ENCODE measurements at places on chromosomes 2 and 18.

DNA sequence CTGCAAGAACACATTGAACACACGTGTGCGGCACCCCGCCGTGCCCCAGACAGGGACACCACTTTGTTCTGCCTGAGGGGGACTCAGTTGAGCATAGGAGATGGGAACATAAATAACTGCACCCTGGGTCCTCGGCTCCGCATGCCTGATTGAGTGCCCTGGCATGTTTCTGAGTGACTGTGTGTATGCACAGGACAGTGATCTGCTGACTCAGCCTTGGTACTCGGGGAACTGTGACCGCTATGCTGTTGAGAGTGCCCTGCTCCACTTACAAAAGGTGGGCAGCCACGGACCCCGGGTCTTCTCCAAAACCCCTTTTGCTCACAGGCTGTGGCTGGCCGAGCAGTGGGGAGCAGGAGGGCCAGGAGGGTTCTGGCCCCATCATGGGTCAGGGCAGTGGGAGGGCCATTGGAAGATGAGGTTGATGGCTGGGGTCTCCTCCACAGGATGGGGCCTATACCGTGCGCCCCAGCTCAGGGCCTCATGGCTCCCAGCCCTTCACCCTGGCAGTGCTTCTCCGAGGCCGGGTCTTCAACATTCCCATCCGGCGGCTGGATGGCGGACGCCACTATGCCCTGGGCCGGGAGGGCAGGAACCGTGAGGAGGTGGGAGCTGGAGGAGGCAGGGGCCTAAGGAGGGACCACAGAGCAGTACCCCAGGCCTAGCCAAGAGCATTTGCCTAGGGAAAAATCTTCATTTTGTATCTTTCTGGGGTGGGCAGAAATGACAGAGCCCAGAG, 16.9 kb downstream of the SH2D6 start:
- no peak for DNase-seq

- DNase-seq = no peak
These were observed 306.0 kb upstream of the TCF4 start for GRCh38 chr18:55893948-55894347.

DNA sequence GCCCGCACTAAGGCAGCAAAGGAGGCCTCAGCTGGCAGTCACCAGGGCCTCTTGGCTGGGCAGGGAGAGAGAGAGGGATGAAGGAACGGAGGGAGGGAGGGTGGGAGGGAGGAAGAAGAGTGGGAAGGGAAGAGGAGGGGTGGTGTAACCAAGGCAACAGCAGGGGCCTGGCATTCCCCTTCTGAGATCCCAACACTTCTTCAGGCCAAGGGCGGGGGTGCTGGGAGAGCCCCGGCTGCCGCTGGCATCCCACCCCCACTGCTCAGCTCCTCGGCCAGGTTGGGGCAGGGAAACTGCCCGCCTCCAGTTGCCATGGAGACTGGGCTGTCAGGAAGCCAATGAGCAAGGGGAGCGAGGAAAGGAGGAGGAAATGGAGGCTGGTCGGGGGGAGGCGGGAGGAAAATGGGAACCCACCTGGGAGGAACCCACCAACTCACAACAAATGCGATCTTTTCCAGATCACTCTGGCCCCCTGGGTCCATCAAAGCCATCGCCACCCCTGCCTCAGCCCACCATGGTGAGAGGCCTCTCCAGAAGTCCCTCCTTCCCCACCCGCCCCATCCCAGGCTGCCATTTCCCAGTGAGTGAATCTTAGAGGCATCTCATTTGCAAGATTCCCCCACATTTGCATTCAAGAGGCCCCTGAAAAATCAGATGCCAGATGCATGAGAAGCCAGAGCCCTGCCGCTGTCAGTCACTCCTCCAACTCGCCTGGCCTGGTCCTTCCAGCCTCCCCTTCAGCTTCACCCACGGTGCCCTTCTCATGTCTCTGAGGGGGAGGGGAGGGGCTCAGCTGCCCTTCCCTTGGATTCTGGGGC, 12.4 kb downstream of the SH2D6 start:
- DNase-seq = no peak

DNA sequence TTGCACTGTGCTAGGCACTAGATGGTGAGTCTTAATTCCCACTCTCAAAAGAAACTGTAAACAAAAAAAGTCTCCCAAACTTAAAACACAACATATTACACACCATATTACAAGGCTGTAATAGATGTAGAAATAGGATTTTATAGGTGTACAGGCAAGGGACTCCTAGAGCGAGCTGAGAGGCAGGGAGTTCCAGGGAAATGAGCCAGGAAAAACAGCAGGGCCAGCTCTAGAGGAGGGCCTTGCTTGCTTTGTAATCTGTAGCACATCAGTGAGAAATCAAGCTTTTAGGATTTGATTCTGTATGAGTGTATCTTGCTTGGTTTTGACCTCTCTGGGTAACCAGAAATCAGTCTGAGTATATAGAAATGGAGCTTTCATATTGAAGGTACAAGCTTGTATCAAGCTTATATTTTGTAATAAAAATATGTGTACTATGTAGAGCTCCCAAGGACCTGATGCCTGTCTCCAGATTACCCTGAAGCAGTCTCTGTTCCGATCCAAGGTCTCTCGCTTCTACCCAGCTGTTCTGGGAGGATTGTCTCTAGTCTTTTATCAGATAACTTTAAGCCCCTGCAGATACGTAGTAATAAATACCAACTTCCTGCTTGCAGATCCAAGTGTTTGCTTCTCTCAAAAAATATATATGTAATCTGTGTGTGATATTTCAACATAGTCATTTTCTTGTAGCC, 73.0 kb downstream of the MYO1B start:
- DNase-seq = peak; percentile 17

DNA sequence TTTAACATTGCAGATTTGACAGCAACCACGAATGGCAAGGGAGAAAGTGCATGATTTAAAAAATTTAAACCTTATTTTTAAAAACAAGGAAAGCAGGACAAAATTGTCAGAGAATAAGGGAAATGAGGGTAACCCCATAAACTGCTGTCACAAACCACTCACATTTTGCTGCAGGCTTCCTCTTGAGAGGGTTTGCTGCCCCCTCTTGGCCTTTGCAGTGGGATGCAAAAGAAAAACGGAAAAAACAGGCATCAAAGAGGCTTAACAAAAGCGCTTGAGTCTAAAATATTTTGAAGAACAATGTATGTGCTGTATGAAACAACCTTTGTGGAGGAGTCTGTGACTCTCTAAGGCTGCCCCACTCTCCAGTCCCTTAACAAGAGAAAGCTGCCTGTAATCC, 91.6 kb downstream of the TMX3 start:
- peak; percentile 63 for DNase-seq

GRCh38 chr2:65714866-65715265, 282.5 kb upstream of the SPRED2 start:
- DNase-seq = no peak
